ENCODE measurements at places on chromosomes 5 and 9. TPM values are rescaled to one million over a fixed set of nuclear protein-coding genes. Genes with fewer than 3 reads are reported as not detected.

Gene KCNMB1
- not detected for total RNA-seq

Gene MPDZ
- total RNA-seq = 29.2 TPM

Gene PTGES
- total RNA-seq = 12.6 TPM

Gene TAF1L
- total RNA-seq = not detected

Gene AQP3
- total RNA-seq = not detected

- H3K4me1 ChIP-seq = no peaks in the 10 kb centered on the region
- H3K27ac ChIP-seq = no peak overlapping the region
- H3K4me3 ChIP-seq = no peak overlapping the region
- no peak for DNase-seq
- H3K27me3 ChIP-seq = no peaks in the 10 kb centered on the region
These were observed 35.0 kb downstream of the ADAMTS6 start for GRCh38 chr5:65446682-65447081.

GRCh38 chr9:127942216-127943010 lies 4.8 kb upstream of the DPM2 start:
- no peaks in the 10 kb centered on the region for H3K36me3 ChIP-seq
- no peak overlapping the region for H3K4me3 ChIP-seq
- no peaks in the 10 kb centered on the region for H3K27me3 ChIP-seq
- peak; percentile 86 for DNase-seq
- no peak overlapping the region for H3K27ac ChIP-seq
- 0 out of 2 replicates have a peak, but pooled peaks cover 5% of the 10 kb centered on the region for H3K4me1 ChIP-seq

- H3K27me3 ChIP-seq = no peaks in the 10 kb centered on the region
- no peaks in the 10 kb centered on the region for H3K36me3 ChIP-seq
- DNase-seq = no peak
- H3K4me3 ChIP-seq = no peak overlapping the region
- peak overlapping the region; percentile 85 for H3K27ac ChIP-seq
- peaks cover 30% of the 10 kb centered on the region for H3K4me1 ChIP-seq
These were observed 6.9 kb upstream of the GLIS3 start for GRCh38 chr9:4306777-4307121.

GRCh38 chr5:110258460-110259216 lies 467.8 kb downstream of the TMEM232 start:
- H3K36me3 ChIP-seq = no peaks in the 10 kb centered on the region
- H3K27ac ChIP-seq = no peak overlapping the region

DNA sequence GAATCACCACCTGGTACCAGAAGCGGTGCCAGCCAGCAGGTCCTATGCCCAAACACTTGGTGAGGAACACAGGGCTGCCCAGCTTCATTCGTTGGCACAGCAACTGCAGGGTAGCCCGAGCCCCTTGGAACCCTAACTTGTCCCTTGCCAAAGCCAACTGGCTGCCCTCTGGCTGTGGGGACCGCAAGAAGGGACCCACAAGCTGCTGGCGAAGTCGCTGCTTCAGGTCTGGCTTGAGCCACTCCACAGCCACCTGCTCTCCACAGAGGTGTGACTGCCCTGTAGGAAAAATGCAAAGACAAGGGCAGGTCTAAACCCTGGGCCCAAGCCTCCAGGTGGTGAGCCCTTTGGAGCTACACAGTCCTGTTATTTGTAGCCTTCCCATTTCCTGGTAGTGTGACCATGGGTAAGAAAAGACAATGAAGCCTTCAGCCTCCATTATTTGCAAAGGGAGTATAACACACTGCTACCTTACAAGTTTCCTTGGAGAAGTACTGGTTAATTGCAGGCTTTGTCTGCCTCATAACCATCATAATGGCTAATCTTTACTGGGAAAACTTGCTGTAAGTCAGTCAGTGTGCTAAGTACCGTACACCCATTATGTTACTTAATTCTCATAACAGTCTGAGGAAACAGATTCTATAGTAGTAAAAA lies 1.8 kb downstream of the DND1 start:
- peaks cover 1% of the 10 kb centered on the region for H3K4me1 ChIP-seq
- H3K27ac ChIP-seq = no peak overlapping the region
- H3K36me3 ChIP-seq = peaks cover 10% of the 10 kb centered on the region

GRCh38 chr5:119010206-119010605 lies 21.9 kb upstream of the DTWD2 start:
- no peaks in the 10 kb centered on the region for H3K4me1 ChIP-seq
- H3K4me3 ChIP-seq = no peak overlapping the region
- no peaks in the 10 kb centered on the region for H3K27me3 ChIP-seq
- H3K27ac ChIP-seq = no peak overlapping the region
- H3K36me3 ChIP-seq = no peaks in the 10 kb centered on the region
- DNase-seq = no peak

GRCh38 chr5:936149-937144 lies 43.8 kb downstream of the TRIP13 start:
- H3K27ac ChIP-seq = no peak overlapping the region
- peaks cover 44% of the 10 kb centered on the region for H3K27me3 ChIP-seq
- no peaks in the 10 kb centered on the region for H3K4me1 ChIP-seq
- no peaks in the 10 kb centered on the region for H3K36me3 ChIP-seq
- no peak for DNase-seq
- H3K4me3 ChIP-seq = no peak overlapping the region

DNA sequence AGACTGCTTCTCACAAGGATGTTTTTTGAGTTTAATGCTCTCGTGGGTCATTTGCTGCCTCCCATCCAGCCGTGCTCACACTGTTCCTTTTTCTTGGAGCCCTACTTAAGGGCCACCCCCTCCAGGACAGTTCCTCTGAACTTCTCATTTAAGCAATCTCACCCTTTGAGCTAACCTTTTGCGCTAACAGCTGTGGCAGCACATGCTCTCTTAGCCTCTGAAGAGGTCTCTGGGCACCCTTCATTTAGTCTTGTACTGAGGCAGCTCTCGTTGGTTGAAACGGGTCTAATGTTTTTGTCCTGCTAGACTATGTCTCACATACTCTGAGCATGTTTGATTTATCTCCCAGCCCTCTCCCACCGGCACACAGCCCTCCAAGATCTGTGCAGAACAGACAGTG lies 11.8 kb downstream of the ALDH1B1 start:
- no peak overlapping the region for H3K4me3 ChIP-seq
- no peak overlapping the region for H3K27ac ChIP-seq
- peaks cover 6% of the 10 kb centered on the region for H3K4me1 ChIP-seq
- DNase-seq = no peak
- H3K27me3 ChIP-seq = peaks cover 16% of the 10 kb centered on the region

- H3K4me1 ChIP-seq = peaks cover 38% of the 10 kb centered on the region
- DNase-seq = peak; percentile 76
- H3K27ac ChIP-seq = peak overlapping the region; percentile 80
- H3K36me3 ChIP-seq = no peaks in the 10 kb centered on the region
These were observed 3.7 kb upstream of the IRX2 start for GRCh38 chr5:2755076-2755680.

Data from GM23248 (cell line).